ENCODE measurements at places on chromosomes 12 and 14.

- DNase-seq, result no peak
These were observed 22.6 kb downstream of the BCL11B start for GRCh38 chr14:99249389-99249788.

DNA sequence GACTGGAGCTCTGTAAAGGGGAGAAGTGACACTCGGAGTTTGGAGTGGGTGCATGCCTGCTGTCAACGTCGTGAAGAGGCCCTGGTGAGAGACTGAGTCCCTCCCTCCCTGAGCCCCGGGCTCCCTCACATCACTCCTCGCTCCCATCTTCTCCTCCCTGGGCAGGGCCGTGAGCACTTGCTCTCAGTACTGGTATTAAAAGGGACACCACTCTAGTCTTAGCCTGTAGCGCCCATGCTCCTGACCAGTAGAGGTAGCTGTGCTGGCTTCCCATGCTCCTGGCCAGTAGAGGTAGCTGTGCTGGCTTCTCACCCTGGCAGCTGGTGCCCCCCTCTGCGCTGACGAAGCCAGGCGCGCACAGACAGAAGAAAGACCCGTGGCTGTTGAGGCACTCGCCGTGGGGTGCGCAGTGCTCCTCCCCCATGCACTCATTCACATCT lies 14.7 kb downstream of the ISCA2 start:
- peak; percentile 72 for DNase-seq

GRCh38 chr12:52907092-52907810 lies 2.4 kb upstream of the KRT8 start:
- DNase-seq, result no peak

DNA sequence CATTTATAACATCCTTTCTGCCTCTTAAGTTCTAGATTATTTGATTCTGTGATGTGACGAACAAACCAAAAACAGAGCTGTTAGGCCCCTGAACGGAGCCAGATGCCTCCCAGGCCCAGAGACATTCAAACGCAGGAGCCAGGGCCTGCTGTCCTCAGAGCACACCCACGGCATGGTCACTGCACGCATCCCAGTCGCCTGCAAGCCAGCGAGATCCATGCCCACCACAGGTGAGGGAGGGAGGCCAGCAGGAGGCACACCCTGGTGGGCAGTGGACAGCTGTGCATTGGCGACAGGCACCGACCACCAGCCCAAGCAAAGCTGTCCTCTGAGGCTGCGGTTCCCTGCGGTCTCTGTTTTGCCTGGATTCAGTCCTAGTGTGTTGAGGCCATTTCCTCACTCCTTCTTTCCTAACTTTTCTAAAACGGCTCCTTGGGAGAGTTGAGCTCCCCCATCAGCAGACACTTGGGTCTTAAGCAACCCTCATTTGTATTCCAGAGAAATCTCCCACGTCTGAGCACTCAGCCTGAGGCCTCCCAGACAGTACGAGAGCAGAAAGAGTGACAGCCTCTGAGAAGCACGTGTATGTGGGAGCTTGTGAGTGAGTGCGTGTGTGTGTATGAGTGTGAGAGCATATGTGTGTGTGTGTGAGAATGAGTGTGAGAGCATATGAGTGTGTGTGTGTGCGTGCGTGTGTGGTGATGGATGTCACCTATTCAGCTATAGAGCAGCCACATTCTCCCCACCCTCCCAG lies 81.2 kb downstream of the CHGA start:
- DNase-seq, result no peak

Measured in hematopoietic multipotent progenitor cell (in vitro differentiated cells).